ENCODE measurements at places on chromosomes 16 and 17. TPM values are rescaled to one million over a fixed set of nuclear protein-coding genes. Genes with fewer than 3 reads are reported as not detected.
A peak's percentile ranks its signal among the peaks of the same experiment; 100 is the strongest.

GRCh38 chr16:27149986-27150385 is 53.3 kb upstream of the KDM8 start:
- H3K27me3 ChIP-seq = no peaks in the 10 kb centered on the region
- DNase-seq = no peak
- H3K4me1 ChIP-seq = no peaks in the 10 kb centered on the region

DNA sequence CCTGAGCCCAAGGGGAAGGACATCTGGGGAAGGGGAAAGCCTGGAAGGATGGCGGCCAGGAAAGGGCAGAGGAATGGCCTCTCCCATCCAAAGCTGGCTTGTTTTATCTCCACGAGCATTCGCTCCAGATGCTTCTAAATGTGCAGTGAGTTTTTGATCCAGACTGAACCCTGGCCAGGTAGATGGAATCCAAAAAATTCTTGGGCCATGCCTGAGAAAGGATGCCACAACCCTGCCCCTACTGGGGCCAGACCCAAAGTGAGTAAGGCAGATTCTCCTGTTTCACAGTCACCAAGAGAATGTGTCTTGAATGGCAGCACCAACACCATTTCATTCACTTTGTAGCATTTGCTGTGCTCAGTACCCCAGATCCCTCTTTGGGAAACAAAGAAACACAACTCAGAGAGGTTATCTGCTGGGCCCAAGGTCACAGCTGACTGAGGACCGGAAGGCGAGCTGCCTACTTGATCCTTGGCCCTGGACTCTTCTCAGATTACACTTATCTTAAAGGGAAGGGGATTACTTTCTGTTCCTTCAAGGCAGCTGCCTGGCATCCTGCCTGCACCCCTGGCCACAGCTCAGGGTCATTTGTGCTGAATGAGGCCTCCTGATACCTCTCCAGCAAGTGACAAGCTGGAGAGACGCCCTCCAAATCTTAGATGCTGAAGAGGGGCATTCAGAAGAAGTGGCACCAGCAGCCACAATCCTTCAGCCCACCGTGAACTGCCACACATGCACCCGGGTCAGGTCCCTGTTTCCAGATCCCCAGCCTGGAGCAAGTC is 3.6 kb downstream of the LRRC75A start:
- no peaks in the 10 kb centered on the region for H3K36me3 ChIP-seq
- H3K27ac ChIP-seq = no peak overlapping the region
- peak; percentile 35 for DNase-seq
- H3K4me1 ChIP-seq = peaks cover 16% of the 10 kb centered on the region
- H3K27me3 ChIP-seq = peaks cover 26% of the 10 kb centered on the region
- no peak overlapping the region for H3K4me3 ChIP-seq

- H3K27me3 ChIP-seq = no peaks in the 10 kb centered on the region
- H3K4me1 ChIP-seq = peaks cover 9% of the 10 kb centered on the region
- no peak overlapping the region for H3K27ac ChIP-seq
- DNase-seq = peak; percentile 75
Observed at GRCh38 chr17:1686086-1686485, 1.4 kb upstream of the PRPF8 start.

DNA sequence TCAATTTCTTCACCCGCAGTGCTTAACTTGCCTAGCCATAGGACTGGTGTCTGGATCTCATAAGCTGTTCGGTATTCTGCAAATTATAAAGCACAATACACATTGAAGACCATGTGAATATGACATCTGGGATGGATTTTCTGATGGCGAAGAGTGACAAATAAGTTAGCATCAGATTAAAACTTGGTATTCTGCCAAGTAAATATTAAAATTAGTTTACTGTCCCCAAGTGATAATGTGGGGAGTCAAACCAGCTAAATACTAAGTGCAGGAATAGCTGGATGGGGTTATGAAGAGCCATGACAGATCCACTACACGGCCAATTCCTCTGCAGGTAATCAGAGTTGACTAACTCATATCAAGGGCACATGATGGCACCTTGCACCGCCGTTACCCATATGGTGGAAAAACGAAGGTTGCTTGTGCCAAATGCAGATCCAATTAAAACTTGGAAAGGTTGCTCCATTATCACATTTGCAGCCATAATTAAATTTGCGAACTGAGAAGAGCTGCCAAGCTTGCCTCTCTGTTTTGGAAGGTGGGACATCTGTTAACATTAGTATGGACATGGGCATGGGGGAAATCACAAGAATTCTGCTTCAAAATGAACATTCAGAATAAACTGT is 114.9 kb upstream of the TOM1L1 start:
- no peaks in the 10 kb centered on the region for H3K4me1 ChIP-seq
- no peaks in the 10 kb centered on the region for H3K27me3 ChIP-seq
- H3K4me3 ChIP-seq = no peak overlapping the region
- no peak overlapping the region for H3K27ac ChIP-seq
- H3K36me3 ChIP-seq = no peaks in the 10 kb centered on the region
- DNase-seq = no peak

GRCh38 chr17:49501496-49501895 is 6.4 kb downstream of the NGFR start:
- peaks cover 5% of the 10 kb centered on the region for H3K4me1 ChIP-seq
- H3K36me3 ChIP-seq = no peaks in the 10 kb centered on the region
- H3K27ac ChIP-seq = no peak overlapping the region
- DNase-seq = no peak

- H3K4me1 ChIP-seq = peaks cover 11% of the 10 kb centered on the region
- H3K27ac ChIP-seq = no peak overlapping the region
- H3K36me3 ChIP-seq = peaks cover 8% of the 10 kb centered on the region
- H3K27me3 ChIP-seq = no peaks in the 10 kb centered on the region
- no peak overlapping the region for H3K4me3 ChIP-seq
Observed at GRCh38 chr17:64182325-64183012, 52.5 kb upstream of the ERN1 start.

- peak; percentile 90 for DNase-seq
- H3K4me1 ChIP-seq = peaks cover 11% of the 10 kb centered on the region
- no peaks in the 10 kb centered on the region for H3K27me3 ChIP-seq
Observed at GRCh38 chr16:2979669-2980226, 498 bp downstream of the PKMYT1 start.

DNA sequence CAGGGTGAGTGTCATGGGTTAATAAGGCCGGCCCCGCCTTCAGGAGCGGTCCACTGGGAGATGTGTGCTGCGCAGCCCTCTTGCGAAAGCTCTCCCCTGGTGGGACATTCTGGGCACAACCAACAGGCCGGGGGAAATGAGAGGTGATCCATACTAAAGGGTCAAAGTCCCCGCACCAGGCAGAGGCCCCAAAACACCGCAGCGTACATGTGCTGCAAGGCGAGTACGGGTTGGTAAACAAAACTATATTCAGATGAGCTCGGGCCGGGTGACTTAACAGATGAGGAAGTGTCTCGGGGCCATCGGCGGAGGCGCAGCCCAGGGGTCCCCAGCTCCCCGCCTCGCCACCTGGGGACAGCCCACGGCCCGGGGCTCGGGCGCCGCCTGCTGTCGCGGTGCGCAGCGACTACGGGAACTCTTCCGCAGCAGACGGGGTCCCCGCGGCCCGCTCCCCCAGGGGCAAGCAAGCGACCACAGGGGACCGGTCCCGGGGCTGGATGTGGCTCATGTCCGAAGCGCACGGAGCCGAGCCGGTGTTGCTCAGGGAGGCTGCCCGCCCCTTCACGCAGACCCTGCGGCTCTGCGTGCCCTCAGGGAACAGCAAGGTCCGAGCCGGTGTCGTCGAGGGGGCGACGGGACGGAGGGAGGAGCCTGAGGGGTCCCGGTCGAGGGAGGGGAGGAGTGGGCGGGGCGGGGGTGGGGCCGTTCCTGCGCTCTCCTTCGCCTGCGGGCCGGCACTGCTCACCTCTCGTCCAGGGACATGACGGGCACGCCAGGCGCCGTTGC is at the start of gene RAB37:
TSS of gene RAB37 (plus strand) at position 744 of the 786 bp plus-strand sequence. CDS start at position 761, 17 bp downstream.
- DNase-seq = peak; percentile 66
- H3K4me3 ChIP-seq = peak within 1 kb of the TSS; percentile 7
- no peak within 1 kb of the TSS for H3K27ac ChIP-seq
- H3K36me3 ChIP-seq = no peaks in the 10 kb centered on the region

Gene CLDN9
- not detected for total RNA-seq

Gene KRT31
- not detected for total RNA-seq

Gene PIMREG
- 5.1 TPM for total RNA-seq

Gene ATP1B2
- under 0.01 TPM for total RNA-seq

Gene PPP1R9B
- 44.2 TPM for total RNA-seq

Data from osteoblast (primary cell).